ENCODE measurements at places on chromosomes 11 and 22.

GRCh38 chr11:22582151-22582410 is 43.5 kb downstream of the FANCF start:
- DNase-seq, result no peak

GRCh38 chr11:10295064-10295901 is 1.3 kb upstream of the SBF2 start:
- no peak for DNase-seq

- no peak for DNase-seq
Measured at GRCh38 chr11:104956528-104956927, 11.8 kb downstream of the CASP4 start.

GRCh38 chr11:113446112-113446511 is 29.1 kb downstream of the DRD2 start:
- DNase-seq, result no peak

GRCh38 chr11:96051820-96052219 is 127.9 kb upstream of the MTMR2 start:
- DNase-seq, result no peak

GRCh38 chr11:60164550-60165075 is 18.3 kb downstream of the MS4A6A start:
- no peak for DNase-seq

GRCh38 chr11:31652528-31652927 is 143.0 kb downstream of the ELP4 start:
- no peak for DNase-seq

DNA sequence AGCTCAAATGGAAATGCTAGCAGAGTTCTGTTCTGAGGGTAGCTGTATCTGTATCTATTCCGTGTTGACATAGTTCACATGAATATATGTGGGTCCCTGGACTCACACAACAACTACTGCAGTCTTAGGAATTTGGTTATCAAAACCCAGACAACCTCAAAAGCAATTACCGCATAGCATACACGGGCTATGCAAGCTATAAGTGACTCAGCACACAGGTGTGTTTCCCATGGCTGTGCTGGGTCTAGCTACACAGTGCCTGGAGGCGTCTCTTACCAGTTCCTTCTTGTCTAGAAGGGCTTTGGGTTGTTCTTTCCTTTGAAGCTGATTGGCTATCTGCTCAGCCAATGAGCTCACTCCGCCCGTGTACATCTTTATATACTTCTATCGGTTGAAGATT is 98.2 kb upstream of the BID start:
- DNase-seq, result no peak

DNA sequence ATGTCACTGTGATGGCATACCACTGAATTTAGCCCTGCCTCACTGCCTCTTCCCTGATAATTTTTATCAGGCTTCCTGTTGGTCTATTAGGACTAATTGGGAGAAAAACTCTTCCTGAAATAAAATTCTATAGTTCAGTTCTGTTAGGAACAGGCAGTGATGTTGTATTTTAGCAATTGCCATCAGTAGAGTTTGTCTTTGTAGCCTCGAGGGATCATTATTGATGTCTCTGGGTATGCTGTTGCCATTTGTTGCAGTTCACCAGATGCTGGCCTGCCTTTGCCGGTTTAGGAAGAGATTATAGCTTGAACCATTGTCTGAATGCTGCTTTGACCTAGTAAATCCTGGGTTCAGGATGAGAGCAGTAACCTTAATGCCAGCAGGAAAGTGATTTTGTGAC is 41.0 kb downstream of the KDM2A start:
- no peak for DNase-seq
